Dermis blood vessel endothelial cell (primary cell): ENCODE measurements at places on chromosomes 12 and 14. TPM values are rescaled to one million over a fixed set of nuclear protein-coding genes. Genes with fewer than 3 reads are reported as not detected.

Gene PAX9
- total RNA-seq = 0.37 TPM in 1 of 2 replicates, not detected in the other

Gene ASCL1
- not detected in 2 replicates for total RNA-seq

Gene NRXN3
- under 0.01 and 0.05 TPM in 2 replicates for total RNA-seq

Gene TC2N
- 16.8 and 24.2 TPM in 2 replicates for total RNA-seq
